GM19239 (cell line): ENCODE measurements at places on chromosomes 1 and 21.

- no peak for DNase-seq
Measured at GRCh38 chr1:6033986-6034749, 11.5 kb upstream of the KCNAB2 start.

DNA sequence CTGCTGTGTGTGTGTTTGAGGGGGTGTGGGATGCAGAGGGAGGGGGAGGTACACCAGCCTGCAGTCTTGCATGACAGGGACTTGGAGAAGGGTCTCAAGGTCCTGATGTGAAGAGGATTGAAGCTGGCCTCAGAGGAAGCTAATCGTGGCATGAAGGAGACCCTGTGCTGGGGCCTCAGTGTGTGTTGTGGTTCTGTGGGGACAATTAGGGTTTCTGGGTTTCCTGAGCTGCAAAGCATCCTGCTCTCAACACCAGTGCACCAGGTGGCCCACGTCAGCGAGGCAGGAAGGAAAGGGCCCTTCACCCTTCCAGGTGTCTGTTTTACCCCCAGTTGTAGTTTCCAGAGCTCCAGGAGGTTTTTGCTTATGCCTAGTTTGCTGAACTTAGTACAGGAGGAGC lies 52.8 kb downstream of the TENT5C start:
- no peak for DNase-seq

DNA sequence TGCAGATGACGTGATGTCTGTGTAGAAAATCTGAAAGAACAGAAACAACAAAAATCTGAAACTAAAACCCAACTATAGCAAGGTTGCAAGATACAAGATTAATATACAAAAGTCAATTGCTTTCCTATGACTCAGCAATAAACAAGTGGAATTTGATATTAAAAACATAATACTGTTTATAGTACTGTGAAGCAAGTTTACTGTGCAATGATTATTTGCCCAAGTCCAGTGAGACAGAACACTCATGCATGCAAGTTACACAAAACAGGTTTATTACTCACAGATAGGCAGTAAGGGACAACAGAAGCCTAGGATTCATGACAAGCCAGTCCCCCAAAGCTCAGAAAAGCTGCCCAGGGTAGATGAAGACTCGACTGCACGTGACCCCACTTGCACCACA lies 62.4 kb upstream of the RAB4A start:
- DNase-seq, result no peak

- no peak for DNase-seq
Measured at GRCh38 chr1:22056043-22056442, 3.5 kb downstream of the CDC42 start.

DNA sequence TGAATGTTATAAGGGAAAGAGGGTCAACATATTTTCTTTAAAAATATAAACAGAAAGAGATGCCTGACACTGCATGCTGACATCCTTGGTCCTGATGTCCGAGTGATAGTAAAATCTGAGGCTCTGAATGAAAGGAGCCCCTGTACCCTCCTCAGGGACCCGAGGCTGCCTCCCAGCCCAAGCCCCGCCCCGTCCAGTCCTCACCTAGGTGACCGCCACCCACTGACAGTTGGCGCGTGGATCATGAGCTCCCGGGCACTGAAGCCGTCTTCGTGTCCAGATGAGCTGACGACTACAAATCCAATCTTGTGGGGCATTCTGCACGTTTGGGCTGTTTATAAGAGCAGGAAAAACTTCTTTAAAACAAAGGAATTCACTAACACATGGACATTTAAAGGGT lies 4.9 kb downstream of the CEP104 start:
- no peak for DNase-seq

- no peak for DNase-seq
Measured at GRCh38 chr1:184915463-184916090, 58.7 kb downstream of the NIBAN1 start.

DNA sequence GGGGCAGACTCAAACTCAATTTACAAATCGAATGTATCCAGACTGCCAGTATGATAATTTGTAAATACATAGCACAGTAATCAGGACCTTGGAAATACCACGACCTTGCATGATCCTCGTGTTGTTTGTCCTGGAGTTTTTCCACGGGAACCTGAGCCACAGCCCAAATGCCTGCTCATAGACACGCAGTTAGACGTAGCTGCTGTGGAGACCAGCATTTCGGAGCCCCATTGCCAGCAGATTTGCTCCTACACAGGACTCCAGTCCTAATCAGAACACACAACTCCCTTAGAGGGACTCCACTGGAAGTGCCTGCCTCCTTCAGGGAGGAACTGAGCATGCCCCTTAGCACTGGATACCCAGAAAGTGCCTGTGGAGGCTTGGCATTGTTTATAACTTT lies 163.2 kb downstream of the GALNT2 start:
- no peak for DNase-seq

GRCh38 chr1:239426821-239427475 lies 40.6 kb downstream of the CHRM3 start:
- no peak for DNase-seq

DNA sequence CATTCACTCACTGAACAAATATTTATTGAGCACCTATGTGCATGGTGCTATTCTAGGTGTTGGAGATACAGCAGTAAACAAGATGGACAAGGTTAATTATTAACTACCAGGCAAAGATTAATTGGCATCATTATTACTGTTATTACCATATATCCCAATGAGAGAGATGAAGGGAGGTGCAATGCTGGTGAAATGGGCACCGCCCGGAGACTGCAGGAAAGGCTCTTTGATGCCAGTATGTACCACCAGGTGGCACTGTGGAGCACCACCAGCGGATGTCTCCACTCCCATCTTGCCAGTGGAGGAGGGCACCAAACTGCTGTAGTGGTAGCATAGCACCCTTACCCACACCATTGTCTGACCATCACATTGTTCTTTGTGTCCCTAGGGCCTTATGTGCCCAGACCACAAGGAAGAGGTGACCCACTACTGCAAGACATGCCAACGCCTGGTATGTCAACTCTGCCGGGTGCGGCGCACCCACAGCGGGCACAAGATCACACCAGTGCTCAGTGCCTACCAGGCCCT lies 3.0 kb downstream of the TRIM46 start:
- peak; percentile 98 for DNase-seq

DNA sequence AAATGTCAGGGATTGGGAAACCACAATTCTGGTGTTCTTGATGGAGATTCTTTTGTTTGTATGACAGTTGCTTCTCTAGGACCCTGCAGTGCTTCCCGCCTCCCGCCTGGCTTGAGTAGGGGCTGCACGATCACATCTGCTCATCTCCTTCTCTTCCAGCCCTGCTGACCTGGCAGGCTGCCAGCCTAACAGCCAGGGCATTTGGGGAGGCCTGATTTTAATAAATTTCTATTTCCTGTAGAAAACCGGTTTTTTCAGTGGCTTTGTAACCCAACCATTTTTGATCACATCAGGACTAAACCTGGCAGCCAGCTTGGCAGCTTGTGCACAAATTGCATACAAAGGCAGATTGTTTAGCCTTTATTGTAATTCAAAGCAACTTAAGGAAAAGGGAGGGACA lies 78.9 kb downstream of the UBE2U start:
- no peak for DNase-seq

DNA sequence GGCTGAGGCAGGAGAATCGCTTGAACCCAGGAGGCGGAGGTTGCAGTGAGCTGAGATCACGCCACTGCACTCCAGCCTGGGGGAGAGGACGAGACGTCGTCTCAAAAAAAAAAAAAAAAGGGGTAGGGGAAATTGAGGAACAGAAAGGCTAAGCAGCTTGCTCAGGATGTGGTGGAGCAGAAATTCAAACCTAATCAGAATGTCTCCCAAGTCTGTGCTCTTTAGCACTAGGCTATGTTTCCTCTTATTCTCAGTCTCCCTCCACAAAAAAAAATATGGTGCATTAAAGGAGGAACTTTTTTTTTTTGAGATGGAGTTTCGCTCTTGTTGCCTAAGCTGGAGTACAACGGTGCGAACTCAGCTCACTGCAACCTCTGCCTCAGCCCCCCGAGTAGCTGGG lies 114.2 kb downstream of the SLC16A1 start:
- DNase-seq, result no peak

- no peak for DNase-seq
Measured at GRCh38 chr1:228376262-228376628, 30.4 kb downstream of the TRIM11 start.

- no peak for DNase-seq
Measured at GRCh38 chr1:241654019-241654418, 1.9 kb downstream of the WDR64 start.

DNA sequence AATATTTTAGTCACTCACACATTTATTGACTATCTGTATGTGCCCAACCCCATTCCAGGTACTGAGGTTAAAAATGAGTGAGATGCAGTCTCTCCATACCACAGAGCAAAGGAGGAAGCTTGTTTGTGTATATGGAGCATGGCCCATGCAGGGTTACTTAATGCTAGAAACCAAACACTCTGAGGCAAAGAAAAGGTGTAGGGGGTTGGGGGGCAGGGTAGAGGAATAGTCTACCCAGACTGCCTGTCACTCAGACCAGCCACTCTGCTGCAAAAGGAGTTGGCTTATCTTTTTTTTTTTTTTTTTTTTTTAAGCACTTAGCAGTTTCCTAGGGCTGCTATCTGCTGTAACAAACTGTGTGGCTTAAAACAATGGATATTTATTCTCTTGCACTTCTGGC lies 19.8 kb downstream of the PGM1 start:
- DNase-seq, result no peak

- no peak for DNase-seq
Measured at GRCh38 chr1:224205438-224205840, 22.4 kb downstream of the DEGS1 start.

DNA sequence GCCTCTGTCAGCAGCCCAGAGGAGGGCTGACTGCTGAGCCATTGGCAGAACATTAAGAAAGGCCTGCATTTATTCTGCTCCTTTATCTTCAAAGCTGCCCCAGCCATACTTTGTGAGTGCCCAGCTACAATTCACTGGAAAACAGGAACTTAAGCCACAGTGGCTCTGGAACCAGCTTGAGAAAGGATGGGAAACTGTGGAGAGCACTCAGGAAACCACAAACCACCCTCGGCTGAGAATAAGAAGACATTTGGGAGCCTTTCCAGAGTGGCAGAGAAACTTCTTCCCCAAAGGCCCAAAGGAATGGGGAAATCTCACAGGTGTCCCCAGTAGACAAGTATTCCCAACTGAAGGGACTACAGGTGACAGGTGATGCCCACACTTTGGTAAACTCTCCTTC lies 1.8 kb downstream of the LAMB3 start:
- DNase-seq, result no peak

GRCh38 chr1:243391355-243391754 lies 135.5 kb downstream of the SDCCAG8 start:
- no peak for DNase-seq

GRCh38 chr1:164794356-164794755 lies 235.4 kb downstream of the PBX1 start:
- no peak for DNase-seq

- DNase-seq, result no peak
Measured at GRCh38 chr1:42838482-42839190, 7.8 kb upstream of the ZNF691 start.

- no peak for DNase-seq
Measured at GRCh38 chr1:46643368-46643775, 24.8 kb downstream of the ATPAF1 start.

- DNase-seq, result no peak
Measured at GRCh38 chr1:90989990-90990389, 31.8 kb downstream of the ZNF644 start.

DNA sequence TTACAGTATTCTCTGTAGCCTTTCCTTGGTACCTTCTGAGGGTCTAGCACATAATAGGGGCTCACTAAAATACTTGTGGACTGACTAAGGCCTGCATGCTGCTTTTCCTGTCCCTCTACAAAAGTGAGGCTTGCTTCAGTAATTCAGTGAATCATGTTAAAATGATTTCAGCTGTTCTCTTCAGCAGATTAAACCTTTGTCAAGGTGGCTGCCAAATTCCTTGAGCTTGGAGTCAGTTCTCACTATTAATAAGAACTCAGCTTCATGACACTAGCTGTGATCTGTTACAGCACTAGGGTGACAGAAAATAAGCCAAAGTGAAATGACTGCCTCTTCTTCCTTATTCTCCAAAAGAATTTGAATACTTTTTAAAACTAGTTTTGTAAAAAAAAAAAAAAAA lies 128.8 kb downstream of the KCNN3 start:
- DNase-seq, result no peak

GRCh38 chr1:107920999-107921398 lies 44.0 kb downstream of the VAV3 start:
- DNase-seq, result no peak

DNA sequence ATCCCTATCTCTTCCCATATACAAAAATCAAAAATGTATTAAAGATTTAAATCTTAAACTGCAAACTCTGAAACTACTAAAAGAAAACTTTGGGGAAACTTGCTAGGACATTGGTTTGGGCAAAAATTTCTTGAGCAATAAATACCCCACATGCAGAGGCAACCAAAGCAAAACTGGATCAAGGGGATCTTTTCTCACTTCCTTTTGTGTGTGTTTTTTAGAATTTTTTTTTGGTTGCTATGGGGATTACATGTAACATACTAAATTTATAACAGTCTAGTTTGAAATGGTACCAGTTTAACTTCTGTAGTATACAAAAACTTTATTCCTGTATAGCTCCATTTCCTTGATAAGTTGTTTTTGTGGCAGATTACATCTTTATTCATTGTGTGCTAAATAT lies 16.8 kb downstream of the MAST2 start:
- DNase-seq, result no peak

GRCh38 chr1:204828352-204828850 lies 42.3 kb upstream of the NFASC start:
- no peak for DNase-seq

DNA sequence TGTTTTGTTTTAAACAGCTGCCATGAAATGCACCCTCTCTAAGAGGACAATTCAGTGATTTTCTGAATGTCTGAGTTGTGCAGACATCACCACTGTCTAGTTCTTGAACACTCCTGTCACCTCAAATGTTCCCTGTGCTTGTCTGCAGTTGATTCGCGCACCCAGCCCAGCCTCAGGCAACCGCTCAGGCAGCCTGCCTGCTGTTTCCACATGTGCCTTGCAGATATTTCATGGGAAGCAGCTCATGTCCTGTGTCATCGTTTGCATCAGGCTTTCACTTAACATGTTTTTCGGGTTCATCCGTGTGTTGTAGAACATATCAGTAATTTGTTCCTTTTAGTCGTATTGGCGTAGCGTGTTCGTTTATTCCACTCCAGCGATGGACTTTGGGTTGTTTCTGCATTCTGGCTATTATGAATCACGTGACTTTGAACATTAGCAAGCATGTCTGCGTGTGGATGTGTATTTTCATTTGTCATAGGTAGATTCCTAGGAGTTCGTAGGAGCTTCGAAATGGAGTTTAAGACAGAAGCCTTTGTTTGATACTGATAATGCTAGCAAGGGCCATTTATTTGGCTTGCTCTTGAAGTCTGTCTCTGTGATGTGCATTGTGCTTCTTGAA lies 12.1 kb downstream of the ADARB1 start:
- DNase-seq, result no peak

DNA sequence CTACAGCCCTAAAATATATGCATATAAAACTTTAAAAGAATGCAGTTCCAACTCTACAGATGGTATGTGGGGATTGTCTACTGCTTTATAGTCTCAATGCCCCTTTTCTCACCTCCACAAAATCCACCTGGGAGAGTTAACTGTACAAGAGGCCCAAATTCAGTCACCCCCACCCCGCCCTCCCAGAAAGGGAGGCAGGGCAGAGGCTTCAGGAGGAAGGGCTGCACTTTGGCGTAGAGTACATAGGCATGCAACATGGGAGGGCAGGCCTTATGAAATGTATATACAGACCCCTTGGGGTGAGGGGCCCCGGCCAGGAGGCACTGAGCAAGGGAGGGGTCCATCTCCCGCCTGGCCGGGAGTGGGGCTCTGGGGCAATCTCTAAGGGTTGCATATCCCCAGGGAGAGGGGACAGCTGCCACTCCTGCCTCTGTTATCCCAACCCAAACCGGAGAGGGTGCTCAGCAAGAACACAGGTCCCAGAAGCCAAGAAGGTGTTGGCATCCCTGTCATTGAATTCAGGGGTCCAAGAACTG lies 1.3 kb upstream of the PYGO2 start:
- DNase-seq, result no peak

- no peak for DNase-seq
Measured at GRCh38 chr1:168485048-168485447, 58.7 kb downstream of the XCL2 start.
